ENCODE measurements at places on chromosomes 3 and 15.

GRCh38 chr3:156795890-156796481 lies 30.2 kb upstream of the LEKR1 start:
- no peak for DNase-seq

- no peak for DNase-seq
Observed at GRCh38 chr3:169171739-169172138, 491.8 kb downstream of the MECOM start.

DNA sequence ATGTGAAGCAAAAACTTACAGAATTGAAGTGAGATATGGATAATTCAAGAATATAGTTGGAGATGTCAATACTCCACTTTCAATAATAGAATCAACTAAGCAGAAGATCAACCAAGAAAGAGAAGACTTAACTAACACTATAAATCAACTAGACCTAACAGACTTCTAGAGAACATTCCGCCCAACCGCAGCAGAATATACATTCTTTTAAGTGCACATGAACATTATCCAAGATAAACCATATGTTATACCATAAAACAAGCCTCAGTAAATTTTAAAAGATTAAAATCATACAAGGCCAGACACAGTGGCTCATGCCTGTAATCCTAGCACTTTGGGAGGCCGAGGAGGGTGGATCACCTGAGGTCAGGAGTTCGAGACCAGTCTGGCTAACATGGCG lies 5.5 kb upstream of the TEX55 start:
- no peak for DNase-seq

DNA sequence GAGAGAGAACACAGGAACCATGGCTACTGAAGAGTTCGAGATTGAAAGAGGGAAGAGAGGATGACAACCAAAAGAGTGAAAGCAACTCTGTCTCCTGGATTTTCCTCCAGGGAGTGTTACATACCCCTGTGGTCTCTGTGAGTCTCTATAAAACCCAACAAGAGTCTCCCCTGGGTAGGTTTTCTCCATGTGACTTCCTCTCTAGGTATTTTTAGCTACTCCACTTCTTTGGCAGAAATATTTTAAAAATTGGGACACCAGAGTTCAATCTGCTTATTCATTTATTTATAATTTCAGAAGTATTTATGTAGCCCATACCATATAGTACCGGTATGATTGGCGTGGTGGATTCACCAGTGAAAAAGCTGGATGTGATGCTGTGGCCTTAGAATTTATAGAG lies 671.7 kb upstream of the NR2F2 start:
- DNase-seq = no peak

GRCh38 chr15:62966294-62967078 lies 76.1 kb upstream of the TPM1 start:
- no peak for DNase-seq

DNA sequence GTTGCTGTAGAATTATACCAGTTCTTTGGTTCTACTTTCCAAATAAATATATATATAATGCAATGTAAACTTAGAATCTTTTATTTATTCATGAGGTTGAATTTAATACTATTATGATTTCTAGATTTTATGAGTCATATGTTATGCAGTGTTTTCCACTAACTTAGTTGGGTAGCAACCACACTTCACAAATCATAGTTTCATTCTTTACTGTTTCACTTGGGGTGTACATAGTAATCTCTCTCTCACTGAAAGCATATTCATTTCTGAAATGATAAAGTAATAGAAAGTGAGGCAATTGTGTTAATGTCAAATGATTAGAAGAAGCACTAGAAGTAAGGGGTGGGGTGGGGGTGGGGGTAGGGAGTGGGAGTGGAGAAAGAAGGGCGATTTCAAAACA lies 52.6 kb downstream of the IQCH start:
- no peak for DNase-seq

All from activated T-cell treated with anti-CD3 and anti-CD28 coated beads for 24 hours (primary cell).